Kidney epithelial cell (primary cell): ENCODE measurements at places on chromosomes 5 and 9. TPM values are rescaled to one million over a fixed set of nuclear protein-coding genes. Genes with fewer than 3 reads are reported as not detected.

DNA sequence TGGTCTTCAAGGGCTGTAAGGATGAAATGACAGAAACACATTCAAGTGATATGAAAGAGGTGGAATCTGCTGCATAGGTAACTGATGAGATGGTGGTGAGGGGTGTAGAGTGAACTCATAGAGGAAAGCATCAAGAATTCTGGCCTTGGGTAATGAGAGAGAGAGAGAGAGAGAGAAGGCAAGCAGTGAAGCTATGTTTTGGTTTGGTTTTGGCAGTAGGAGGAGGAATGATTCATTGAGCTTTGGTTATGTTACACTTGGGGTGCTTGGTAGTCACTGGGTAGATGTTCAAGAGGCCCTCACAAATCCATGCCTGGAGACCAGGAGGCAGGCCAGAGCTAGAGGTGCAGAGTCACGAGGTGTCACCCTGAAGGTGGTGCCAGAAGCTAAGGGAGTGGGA, 89.5 kb downstream of the EGFLAM start:
- DNase-seq = no peak

KCNIP1 gene
- 0.21 and 3.4 TPM in 2 replicates for total RNA-seq

IL7R gene
- 1.6 and 4.0 TPM in 2 replicates for total RNA-seq

DNA sequence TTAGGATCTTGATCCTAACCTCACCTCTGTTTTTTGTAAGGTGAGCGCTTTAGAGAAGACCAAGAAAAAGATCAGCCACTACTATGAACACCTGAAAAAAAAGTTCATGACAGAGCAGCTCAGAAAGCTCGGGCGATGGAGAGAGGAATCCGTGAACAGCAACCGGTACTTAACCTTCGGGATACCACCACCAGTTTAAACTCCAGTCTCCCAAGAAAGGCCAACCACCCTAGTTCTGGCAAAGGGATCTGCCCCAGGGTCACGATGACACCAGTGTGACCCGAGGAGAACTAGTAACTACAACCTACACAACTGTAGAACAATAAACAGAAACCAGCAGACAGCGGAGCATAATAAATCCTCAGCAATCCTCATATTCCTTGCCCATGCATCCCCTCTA, 8.5 kb downstream of the C5orf52 start:
- DNase-seq = no peak

DNA sequence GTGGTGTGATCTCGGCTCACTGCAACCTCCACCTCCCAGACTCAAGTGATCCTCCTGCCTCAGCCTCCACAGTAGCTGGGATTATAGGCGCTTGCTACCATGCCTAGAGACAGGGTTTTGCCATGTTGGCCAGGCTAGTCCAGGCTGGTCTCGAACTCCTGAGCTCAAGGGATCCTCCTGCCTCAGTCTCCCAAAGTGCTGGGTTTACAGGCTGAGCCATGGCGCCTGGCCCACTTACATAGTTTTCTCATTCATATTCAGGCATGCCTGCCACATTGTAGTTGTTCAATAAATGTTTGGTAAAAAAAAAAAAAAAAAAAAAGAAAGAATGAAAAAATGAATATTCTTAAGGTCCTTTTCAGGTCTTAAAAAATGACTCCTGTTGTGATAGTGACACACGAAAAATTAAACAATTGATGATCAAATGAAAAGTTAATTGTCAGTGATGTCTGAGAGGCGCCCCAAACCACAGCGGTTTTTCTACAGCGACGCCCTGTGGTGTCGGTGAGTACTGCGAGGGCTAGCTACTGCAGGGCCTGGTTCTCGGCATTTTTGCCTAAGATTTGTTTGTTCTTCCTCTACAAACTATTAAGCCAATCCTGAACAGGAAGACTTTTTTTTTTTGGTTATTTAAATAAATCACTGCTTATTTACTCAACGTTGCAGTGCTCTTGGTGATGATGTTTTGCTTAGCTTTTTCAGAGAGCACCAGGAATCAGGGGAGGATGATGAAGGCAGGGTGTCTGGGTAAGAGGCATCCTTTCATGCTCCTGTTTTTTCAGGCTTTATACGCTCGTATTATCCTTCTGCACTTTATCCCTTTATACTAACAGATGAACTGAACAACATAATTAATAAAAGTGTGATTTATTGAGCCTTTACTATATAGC, 67.0 kb upstream of the DPYSL3 start:
- no peak for DNase-seq

NUDT12 gene
- total RNA-seq = 11.2 and 13.1 TPM in 2 replicates

SLC9A3 gene
- 3.0 and 3.6 TPM in 2 replicates for total RNA-seq

GRCh38 chr9:131277910-131278701, 1.8 kb upstream of the FAM78A start:
- peak; percentile 29 for DNase-seq

DNA sequence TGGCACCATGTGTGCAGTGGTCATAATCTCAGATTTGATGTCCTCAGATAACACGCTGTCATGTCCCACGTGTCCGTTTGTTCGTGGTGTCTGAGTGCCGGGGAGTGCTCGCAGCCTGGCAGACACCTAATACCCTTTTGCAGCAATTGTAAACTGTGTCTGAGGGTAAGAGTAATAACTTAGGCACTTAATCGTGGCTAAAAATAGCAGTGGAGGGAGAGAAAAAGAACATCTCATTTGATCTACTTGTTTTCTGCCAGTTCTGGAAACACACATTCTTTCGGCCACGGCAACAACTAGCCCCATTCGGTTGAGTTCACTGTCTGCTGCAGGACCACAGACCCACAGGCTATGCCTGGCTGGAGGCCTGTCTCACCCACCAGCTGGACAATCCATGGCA, 16.5 kb downstream of the ADCY2 start:
- DNase-seq = no peak

IL5 gene
- total RNA-seq = not detected in 2 replicates

GRCh38 chr5:159403906-159404681, 73.8 kb upstream of the IL12B start:
- DNase-seq = no peak

DNA sequence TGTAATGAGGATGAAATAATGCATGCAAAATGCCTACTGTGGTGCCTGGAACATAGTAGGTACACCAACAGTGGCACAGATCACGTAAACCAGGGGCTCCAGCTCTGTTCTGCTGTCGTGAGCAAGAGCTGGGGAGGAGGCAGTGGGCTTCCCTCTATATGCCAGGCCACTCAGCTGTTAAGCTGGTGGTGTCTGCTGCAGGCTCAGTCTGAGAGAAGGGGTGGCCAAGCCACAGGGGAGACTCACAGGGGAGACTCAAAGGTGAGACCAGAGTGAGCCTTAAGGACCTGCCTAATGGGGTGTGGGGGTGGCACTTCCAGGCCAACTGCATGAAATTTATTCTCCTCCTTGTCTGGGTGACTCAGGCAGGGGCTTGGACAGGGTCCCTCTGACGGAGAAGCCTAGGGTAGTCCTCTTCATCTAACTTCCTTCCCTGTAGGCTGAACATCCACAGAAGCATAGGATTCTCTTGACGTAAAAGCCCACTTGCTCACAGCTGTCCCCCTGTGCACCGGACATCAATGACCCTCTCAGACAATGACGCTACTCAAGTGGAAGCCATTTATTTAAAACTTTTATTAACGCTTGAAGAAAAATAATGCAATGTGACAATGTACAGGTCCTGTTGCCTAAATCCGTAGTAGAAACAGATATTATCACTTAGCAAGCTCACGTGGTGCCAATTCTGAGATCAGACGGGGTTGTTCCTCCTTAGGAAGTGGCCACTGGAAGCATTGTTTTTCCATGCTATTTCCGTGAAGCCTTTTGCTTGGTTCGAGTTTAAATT, 13.9 kb downstream of the STC2 start:
- no peak for DNase-seq

- DNase-seq = no peak
Observed at GRCh38 chr5:31983851-31984250, 190.3 kb downstream of the GOLPH3 start.

SLC1A3 gene
- 0.25 and 4.3 TPM in 2 replicates for total RNA-seq

SPINK7 gene
- total RNA-seq = not detected in 2 replicates

GRCh38 chr9:88994469-88995199, 3.4 kb downstream of the S1PR3 start:
- no peak for DNase-seq

DNA sequence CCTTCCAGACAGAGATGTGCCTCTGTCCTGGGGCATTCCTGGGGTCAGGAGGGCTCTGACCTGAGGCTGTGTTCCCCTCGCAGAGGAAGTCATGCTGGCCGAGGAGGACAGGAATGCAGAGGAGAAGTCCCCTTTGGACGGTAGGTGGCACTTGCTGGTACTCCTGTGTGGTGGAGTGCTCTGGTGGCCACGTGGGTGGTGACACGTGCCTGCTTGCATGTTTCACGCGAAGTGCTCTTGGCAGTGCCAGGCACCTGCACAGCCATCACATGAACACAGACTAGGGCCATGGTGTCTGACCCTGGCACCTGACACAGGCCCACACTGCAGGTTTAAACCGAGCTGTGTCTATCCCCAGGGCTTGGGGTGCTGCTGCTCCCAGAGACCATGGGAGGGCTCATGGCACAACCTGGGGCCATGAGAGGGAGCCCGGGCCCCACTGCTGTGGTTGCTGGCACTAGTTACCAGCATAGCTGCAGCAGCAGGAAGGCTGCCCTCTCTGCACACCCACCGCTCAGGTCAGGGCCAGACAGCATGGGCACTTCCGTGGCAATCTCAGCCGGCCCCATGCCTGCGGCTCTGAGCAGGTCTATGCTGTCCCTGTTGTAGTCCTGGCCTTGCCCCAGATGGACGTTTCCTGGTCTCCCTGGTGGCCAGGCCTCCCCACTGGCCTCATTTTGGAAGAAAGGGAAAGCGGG, 79.3 kb downstream of the CACNA1B start:
- DNase-seq = no peak

SPATA24 gene
- total RNA-seq = 7.7 and 8.8 TPM in 2 replicates

DNA sequence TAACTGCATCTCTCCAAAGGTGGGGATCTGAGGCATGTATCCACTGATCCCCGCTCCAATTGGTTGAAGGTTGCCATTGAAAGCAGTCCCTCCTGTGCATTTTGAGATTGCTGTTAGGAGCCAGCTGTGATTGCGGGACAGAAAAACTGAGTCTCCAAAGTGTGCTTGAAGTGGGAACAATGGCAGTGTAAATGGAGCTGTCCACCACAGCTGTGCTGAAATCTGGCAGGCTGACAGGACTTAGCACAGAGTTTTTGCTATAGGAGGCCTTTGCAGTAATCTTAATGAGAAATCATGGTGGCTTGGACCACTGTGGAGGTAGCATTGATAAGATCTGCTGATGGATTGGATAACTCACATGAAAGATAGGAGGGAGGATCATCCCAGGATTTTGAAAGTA, 3.3 kb downstream of the RNF20 start:
- no peak for DNase-seq

- DNase-seq = peak; percentile 9
Observed at GRCh38 chr5:88251048-88251711, 17.5 kb downstream of the TMEM161B start.

GRCh38 chr5:142572006-142572405, 113.9 kb downstream of the FGF1 start:
- DNase-seq = no peak

DNA sequence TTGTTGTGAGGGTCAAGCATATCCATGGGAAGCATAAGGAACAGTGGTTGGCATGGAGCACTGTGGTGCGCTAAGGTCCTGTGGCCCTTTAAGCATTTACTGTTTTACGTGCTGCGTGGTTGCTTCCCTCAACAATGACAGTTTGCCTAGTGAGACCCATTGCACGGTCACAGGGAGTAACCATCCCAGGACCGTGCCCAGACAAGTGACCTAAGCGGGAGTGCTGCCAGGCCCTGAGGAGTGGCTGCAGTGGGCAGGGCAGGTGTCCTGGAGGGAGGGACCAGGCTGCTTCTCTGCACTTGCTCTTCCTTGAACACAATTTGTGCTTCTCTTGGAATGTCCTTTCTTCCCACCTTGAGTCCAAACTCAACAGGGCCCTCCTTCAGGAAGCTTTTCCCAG, 64.6 kb downstream of the RGS3 start:
- no peak for DNase-seq

DNA sequence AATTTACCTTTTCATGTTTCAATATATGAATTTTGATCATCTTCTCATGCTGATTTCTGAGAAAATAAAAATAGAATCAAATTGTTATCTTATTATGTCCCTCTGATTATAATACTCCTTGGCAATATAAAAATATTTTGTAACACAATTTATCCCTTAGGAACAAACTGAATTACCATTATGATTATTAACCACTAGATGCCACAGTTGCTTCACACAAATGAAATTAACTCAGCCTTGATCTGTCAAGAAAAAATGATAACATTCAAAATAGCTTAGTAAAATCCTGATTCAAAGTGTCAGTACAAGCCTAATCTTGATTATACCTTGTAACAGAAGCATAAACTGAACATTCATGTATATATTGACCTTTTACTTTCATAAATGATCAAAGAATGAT, 4.8 kb upstream of the CHSY3 start:
- DNase-seq = no peak

- no peak for DNase-seq
Observed at GRCh38 chr5:134626369-134627014, 6.1 kb downstream of the SAR1B start.

C5orf34 gene
- 0.38 and 1.1 TPM in 2 replicates for total RNA-seq

- DNase-seq = no peak
Observed at GRCh38 chr9:104606152-104606551, 725 bp upstream of the OR13C2 start.

DNA sequence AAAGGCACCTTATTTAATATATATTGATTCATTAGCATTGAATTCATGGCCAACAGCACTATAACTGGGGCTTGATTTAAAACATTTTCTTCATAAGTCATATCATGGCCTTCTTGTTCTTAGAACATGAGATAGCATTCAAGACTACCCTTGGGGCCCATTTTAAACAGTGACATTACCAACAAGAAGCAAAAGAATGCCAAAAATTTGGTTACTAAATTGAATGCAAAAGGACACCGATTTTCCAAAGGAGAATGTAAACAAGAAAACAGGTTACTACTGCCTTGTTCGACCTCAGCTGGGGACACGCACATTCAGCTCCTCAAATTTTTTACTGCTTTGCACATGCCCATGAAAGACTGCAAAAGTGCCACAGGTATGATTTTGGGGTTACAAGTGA, 219.4 kb upstream of the TLE4 start:
- no peak for DNase-seq

DNA sequence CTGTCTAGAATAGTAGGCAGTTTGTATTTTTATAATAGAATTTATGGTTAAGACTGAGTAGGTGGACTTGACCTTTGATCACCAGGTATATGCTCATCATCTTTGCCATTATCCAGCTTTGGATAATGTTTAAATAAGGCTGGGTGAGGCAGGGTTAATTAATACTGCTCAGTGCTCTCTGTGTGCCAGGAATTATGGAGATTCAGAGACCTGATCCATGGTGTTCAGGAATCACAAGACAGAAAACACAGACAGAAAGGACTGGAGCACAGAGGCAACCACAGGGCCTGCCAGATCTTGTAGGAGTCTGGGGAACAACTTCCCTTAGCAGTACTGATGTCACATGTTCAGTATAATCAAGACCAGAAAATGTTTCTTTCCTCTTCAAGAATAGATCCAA, 186.3 kb upstream of the ADCY2 start:
- no peak for DNase-seq

PRUNE2 gene
- total RNA-seq = 0.41 and 1.0 TPM in 2 replicates

GRCh38 chr9:114484215-114484853, 20.9 kb downstream of the WHRN start:
- DNase-seq = no peak

C1QTNF2 gene
- total RNA-seq = 0.07 TPM in 1 of 2 replicates, not detected in the other

GRCh38 chr5:170179626-170180025, 53.2 kb upstream of the C5orf58 start:
- no peak for DNase-seq
